ENCODE measurements at places on chromosomes 16 and 17.

DNA sequence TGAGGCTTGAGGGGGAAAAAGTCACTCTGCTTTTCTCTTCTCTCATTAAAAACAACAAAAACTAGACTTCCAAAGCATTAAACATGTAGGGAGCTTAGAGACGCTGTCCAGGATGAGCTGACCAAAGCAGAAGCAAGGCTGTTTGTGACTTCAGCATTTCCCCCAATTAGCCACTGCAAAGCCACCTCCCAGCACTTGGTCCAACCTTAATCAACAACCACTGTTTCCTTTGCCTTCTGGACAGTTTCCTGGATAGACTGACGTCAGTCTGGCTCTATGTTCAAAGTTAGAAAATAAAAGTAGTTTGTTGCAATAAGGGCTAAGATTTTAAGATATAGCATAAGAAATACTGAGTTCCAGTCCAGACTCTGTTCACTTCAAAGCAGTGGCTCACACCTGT lies 3.1 kb downstream of the TMEM231 start:
- no peaks in the 10 kb centered on the region for H3K36me3 ChIP-seq
- H3K4me1 ChIP-seq: peaks cover 13% of the 10 kb centered on the region
- H3K4me3 ChIP-seq: no peak overlapping the region
- H3K27ac ChIP-seq: no peak overlapping the region
- no peaks in the 10 kb centered on the region for H3K27me3 ChIP-seq
- DNase-seq: no peak

DNA sequence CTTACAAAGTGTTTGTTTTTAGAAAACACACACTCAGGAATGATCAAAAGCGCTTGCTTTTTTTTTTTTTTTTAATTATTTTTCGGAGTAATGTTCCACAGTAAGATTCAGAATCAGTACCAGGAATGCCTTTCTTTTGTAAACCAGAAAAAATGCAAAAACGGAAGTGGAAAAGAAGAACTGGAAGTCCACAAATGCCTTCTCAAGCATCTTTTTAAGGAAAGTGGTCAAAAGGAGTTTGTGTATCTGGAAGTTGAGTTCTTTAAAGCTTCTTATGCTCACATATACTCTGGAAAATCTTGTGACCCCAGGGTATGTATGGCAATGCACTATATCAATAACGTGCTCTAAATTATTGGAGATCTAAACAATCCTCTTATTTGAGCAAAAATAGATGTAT lies 126.0 kb downstream of the ABCA8 start:
- H3K27ac ChIP-seq: no peak overlapping the region
- no peak overlapping the region for H3K4me3 ChIP-seq
- no peaks in the 10 kb centered on the region for H3K36me3 ChIP-seq
- no peak for DNase-seq

GRCh38 chr17:27560668-27561067 lies 70.3 kb upstream of the LGALS9 start:
- peaks cover 5% of the 10 kb centered on the region for H3K36me3 ChIP-seq
- H3K27me3 ChIP-seq: no peaks in the 10 kb centered on the region
- H3K4me1 ChIP-seq: no peaks in the 10 kb centered on the region
- no peak for DNase-seq
- no peak overlapping the region for H3K27ac ChIP-seq
- H3K4me3 ChIP-seq: no peak overlapping the region

DNA sequence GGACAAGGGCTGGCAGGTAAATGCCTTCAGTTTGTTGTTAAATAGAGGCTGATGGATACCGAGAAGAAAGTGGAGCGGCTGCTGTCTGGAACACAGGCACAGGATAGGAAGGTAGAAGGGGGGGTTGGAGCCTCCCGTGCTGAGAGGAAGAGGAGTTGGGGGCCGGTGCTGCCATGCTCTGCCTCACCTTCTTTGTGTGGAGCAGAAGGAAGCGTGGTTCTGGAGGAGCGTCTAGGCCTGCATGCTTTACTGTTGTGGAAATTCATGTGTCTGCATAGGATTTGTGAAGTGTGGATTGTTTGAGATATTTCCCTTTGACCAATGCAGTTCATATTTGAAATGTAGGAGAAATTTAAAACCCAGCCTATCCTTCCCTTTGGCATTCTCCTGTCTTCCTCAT lies 52.3 kb downstream of the FOXK2 start:
- peaks cover 7% of the 10 kb centered on the region for H3K36me3 ChIP-seq
- no peaks in the 10 kb centered on the region for H3K4me1 ChIP-seq
- H3K27ac ChIP-seq: no peak overlapping the region
- DNase-seq: no peak
- no peaks in the 10 kb centered on the region for H3K27me3 ChIP-seq

DNA sequence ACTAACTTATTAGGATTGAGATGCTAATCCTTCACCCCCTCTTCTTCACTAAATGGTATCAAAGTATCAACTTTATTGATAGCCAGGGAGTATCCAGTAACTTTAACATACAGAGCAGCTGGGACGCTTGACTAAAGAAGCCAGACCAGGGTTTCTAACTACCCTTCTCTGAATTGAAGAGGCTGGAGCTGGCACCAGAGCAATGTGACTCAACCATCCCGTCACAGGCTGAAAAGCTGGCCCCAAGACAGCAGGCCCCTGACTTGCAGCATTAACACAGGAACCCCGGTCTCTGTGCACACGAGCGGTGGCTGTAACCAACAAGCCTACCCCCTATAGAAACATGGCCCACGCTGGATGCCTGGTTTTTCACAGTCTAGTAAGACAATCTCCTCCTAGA lies 59.8 kb downstream of the ANKFN1 start:
- H3K36me3 ChIP-seq: no peaks in the 10 kb centered on the region
- H3K4me1 ChIP-seq: no peaks in the 10 kb centered on the region
- no peak overlapping the region for H3K27ac ChIP-seq
- H3K4me3 ChIP-seq: no peak overlapping the region

GRCh38 chr16:89257757-89258465 lies 40.4 kb downstream of the ZNF778 start:
- no peak overlapping the region for H3K27ac ChIP-seq
- peaks cover 4% of the 10 kb centered on the region for H3K27me3 ChIP-seq
- H3K4me3 ChIP-seq: no peak overlapping the region
- no peaks in the 10 kb centered on the region for H3K36me3 ChIP-seq
- peaks cover 13% of the 10 kb centered on the region for H3K4me1 ChIP-seq

- H3K27ac ChIP-seq: peak overlapping the region; percentile 61
- H3K36me3 ChIP-seq: no peaks in the 10 kb centered on the region
- H3K27me3 ChIP-seq: no peaks in the 10 kb centered on the region
- DNase-seq: no peak
- H3K4me1 ChIP-seq: peaks cover 60% of the 10 kb centered on the region
Observed at GRCh38 chr17:80785477-80786178, 206.0 kb upstream of the CHMP6 start.

- H3K36me3 ChIP-seq: no peaks in the 10 kb centered on the region
- DNase-seq: no peak
- H3K27me3 ChIP-seq: no peaks in the 10 kb centered on the region
- no peak overlapping the region for H3K4me3 ChIP-seq
- no peak overlapping the region for H3K27ac ChIP-seq
- no peaks in the 10 kb centered on the region for H3K4me1 ChIP-seq
Observed at GRCh38 chr17:39071573-39071972, 79.9 kb downstream of the PLXDC1 start.

GRCh38 chr16:55010492-55011160 lies 80.0 kb downstream of the IRX5 start:
- H3K27ac ChIP-seq: no peak overlapping the region
- no peaks in the 10 kb centered on the region for H3K27me3 ChIP-seq
- H3K4me3 ChIP-seq: no peak overlapping the region
- no peaks in the 10 kb centered on the region for H3K4me1 ChIP-seq
- no peak for DNase-seq

DNA sequence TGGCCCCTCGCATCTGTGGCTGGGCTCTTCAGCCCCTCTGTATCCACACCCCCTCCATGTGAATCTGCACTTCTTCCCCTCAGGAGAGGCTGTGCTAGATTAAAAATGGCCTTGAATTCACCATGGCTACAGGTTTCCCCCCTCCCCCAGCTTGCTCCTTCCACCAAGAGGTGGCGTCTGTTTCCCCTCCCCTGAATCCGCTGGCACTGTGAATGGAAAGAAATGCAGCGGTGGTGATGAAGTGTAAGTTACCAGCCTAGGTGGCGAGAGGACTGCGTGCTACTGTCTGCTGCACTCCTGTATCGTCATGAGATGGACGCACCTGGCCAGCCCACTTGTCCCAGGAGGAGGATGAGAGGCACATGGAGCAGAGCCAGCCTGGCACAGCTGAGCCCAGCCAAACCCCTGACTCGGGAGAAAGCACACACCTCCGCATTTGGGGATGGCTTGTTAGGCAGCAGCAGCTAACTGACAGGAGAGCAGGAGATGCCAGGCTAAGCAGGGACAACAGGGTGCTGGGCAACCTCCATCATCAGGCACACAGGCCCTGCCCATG lies 26.2 kb downstream of the TNFRSF13B start:
- no peaks in the 10 kb centered on the region for H3K27me3 ChIP-seq
- DNase-seq: no peak
- no peaks in the 10 kb centered on the region for H3K4me1 ChIP-seq
- H3K4me3 ChIP-seq: no peak overlapping the region
- H3K27ac ChIP-seq: no peak overlapping the region

DNA sequence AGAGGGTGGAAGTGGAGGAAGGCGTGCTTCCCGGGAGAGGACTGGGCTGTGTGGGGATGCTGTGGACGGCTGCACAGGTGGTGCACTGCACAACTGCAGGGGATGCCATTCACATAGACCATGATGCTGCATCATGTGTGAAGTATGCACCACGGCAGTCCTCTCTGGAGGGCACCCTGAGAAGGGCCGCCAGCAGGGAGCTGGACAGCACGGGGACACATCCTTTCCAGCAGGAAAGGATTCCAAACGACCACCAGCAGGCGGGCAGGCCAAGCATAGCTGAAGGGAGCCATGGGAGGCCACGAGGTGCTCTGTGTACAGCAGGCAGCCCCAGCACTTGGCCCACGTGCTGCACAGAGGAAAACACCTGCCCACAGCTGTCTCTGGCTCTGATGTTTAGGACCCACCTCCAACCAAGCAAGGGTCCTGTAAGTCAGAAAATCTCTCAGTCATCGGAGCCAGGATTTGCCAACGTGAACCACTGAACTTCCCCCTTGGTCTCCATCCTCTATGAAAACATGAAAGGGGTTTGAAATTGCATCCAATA lies 10.1 kb downstream of the ACTG1 start:
- H3K27me3 ChIP-seq: no peaks in the 10 kb centered on the region
- H3K36me3 ChIP-seq: no peaks in the 10 kb centered on the region
- H3K4me1 ChIP-seq: no peaks in the 10 kb centered on the region
- no peak for DNase-seq

DNA sequence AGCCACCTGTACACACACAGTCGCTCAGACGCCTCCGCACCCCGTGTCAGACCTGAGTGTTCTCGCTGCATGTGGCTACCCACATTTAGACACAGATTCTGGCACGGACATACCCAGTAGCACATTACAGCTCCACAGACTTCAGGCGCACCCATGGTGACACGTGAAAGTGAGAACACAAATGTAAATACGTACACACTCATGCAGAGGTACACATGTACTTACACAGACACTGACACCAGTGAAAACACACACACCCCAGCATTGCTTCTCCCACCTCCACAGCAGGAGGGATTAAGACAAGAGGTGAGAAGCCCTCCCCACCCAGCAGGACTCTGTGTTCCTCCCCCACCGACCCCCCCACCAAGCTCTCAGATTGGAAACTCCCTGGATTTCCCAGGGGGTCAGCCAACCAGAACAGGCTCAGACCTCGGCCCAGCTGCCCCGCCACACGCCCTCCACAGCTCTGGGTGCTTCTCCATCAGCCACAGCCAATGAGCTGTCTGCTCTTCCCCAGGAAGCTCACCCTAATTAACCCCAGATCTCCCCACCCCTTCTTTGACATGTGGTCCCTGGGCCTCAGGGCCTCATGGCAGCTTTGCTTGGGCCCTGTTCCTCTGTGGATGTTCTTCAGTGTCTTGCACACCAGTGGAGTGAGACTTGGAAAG lies 5.3 kb upstream of the FOXN1 start:
- no peak overlapping the region for H3K4me3 ChIP-seq
- no peak for DNase-seq
- H3K27me3 ChIP-seq: no peaks in the 10 kb centered on the region
- H3K36me3 ChIP-seq: no peaks in the 10 kb centered on the region

DNA sequence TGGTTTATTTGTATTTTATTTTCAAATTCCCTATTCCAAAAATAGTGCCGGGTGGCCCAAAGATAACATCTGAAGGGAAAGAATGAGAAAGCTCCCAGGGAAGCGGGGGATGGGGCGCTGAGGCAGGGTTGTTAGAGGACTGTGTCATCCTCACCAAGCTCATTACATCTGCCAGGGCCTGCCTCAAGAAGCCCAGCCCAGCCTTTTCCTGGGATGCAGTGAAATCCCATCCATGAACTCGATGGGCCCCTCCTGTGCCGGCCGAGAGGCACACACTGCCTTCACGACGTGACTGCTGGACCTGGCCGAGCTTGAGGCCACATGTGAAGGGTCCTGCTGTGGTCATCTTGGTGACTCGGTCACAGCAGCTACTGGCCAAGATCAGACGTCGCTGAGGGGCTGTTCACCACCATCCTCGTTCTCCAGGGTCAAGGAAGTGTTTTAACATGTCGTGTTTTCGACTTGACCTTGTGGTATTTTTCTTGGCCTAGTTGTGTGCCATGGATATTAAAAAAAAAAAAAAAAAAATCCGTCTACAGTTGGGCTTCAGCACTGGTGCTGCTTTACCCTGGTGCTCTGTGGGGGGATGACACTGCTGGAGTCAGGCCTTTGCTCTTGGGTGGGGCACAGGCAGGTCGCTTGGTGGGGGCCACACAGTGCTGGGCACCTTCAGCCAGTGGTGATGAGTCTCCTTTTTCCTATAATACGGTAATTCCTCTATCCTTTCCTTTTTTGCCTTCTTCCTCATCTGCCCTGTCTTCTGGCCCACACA lies 4.9 kb downstream of the TIMM22 start:
- DNase-seq: no peak
- peaks cover 16% of the 10 kb centered on the region for H3K4me1 ChIP-seq
- peaks cover 16% of the 10 kb centered on the region for H3K36me3 ChIP-seq
- no peaks in the 10 kb centered on the region for H3K27me3 ChIP-seq

DNA sequence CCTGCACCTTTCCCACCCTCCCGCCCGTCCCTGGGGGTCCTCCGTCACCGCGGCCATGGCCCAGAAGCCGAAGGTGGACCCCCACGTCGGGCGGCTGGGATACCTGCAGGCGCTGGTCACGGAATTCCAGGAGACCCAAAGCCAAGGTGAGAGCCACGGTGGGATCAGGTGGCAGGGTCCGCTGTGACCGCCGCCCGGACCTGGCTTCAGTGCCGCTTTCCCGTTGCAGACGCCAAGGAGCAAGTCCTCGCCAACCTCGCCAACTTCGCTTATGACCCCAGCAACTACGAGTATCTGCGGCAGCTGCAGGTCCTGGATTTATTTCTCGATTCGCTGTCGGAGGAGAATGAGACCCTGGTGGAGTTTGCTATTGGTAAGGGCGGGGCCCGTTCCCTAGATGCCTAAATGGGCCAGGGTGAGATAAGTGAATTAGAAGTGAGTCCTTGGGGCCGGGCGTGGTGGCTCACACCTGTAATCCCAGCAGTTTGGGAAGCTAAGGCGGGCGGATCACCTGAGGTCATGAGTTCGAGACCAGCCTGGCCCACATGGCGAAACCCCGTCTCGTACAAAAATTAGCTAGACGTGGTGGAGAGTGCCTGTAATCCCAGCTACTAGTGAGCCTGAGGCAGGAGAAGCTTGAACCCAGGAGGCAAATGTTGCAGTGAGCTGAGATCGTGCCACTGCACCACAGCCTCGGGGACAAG lies 617 bp downstream of the ARMC7 start:
- no peaks in the 10 kb centered on the region for H3K36me3 ChIP-seq
- no peaks in the 10 kb centered on the region for H3K27me3 ChIP-seq
- no peak for DNase-seq
- H3K4me3 ChIP-seq: peak overlapping the region; percentile 81
- H3K4me1 ChIP-seq: peaks cover 23% of the 10 kb centered on the region

- H3K27me3 ChIP-seq: no peaks in the 10 kb centered on the region
- H3K4me3 ChIP-seq: no peak overlapping the region
Observed at GRCh38 chr17:12637745-12638651, 27.7 kb upstream of the MYOCD start.

Data from naive thymus-derived CD4-positive, alpha-beta T cell (primary cell).